ENCODE measurements at places on chromosomes 16 and 17.
A peak's percentile ranks its signal among the peaks of the same experiment; 100 is the strongest.

DNA sequence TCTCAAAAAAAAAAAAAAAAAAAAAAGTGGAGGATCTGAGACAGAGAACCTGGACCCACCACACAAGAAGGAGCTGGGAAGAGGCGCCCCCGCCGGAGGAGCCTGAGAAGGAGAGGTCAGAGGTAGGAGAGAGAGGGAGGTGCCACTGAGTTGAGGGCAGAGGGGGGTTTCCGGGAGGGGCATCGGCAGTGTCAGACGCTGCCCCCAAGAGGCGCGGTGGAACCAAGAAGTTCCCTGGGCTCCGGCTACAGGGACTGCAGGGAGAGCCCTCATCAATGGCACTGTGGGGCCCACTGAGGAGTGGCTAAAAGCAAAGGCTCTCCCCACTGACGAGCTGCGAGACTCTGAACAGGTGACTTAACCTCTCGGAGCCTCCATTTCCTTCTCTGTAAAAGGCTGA is 4.2 kb downstream of the CCDC42 start:
- no peak for DNase-seq

GRCh38 chr17:47009759-47010594 is 30.9 kb upstream of the RPRML start:
- no peak for DNase-seq

- DNase-seq, result no peak
Measured at GRCh38 chr16:65336160-65336559, 214.3 kb upstream of the CDH11 start.

DNA sequence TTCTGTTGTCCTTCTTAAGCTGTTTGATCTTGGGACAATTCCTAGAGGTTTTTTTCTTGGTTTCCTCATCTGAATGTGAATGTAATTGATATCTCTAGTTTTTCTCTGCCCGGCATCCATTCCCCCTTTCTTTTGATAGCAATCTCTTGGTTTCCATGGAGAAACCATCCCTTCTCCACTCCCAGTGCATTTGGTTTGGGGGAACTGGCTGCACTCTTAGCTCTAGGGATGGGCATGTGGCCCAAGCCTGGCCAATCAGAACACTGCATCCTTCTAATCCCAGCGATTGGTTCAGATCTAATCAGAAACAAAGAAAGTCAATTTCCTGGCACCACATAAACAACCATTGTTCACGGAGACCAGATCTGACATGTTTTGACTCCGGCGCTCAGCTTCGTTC is 45.1 kb downstream of the IRX3 start:
- no peak for DNase-seq

GRCh38 chr17:5780476-5780875 is 196.2 kb upstream of the NLRP1 start:
- DNase-seq, result no peak

- no peak for DNase-seq
Measured at GRCh38 chr17:64345689-64346376, 44.8 kb downstream of the PECAM1 start.

GRCh38 chr16:19524616-19525384 is 1.1 kb downstream of the CCP110 start:
- peak; percentile 45 for DNase-seq

- no peak for DNase-seq
Measured at GRCh38 chr16:3675601-3676130, 21.2 kb downstream of the DNASE1 start.

DNA sequence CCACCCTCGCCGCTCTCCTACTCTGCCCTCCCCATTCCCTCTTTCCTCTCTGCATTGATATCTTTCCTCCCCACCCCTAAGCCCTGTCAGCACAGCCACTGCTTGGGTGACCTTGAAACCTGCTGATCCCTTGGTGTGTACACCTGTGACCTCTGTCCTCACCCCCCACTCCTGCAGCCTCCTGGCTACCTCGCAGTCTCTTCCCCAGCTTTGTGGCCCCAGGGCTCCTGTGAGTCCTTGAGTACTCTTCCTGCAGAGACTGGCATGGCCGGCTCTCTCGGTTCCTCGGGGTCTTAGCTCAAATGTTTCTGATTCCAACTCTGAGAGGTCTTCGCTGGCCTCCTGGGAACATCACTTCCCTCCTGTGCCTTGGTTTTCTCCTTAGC is 31.7 kb downstream of the ADCY7 start:
- DNase-seq, result no peak

DNA sequence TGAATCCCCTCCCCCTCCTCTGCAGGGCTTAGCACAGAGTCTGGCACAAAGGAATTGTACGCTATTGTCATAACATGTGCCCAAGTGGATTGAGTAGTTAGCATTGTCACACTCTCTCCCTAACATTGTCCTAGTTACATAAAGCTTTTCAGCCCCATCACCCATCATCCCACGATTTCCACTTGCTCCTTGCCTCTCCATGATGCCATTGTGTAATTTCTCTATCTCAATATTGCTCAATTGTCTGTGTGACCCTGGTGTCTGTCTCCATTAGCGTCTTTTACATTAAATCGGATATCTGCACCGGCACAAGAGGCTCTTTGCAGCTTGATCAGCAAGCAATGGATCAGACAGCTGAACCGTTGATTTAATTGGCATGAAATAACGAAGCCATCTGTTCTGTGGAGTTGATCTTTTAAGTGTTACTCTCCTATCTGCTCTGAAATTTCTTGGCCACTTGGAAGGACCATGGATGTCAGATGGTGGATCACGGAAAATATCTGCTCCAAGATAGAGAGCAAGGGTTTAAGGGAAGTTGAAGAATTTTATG is 77.0 kb upstream of the HS3ST4 start:
- DNase-seq, result no peak

DNA sequence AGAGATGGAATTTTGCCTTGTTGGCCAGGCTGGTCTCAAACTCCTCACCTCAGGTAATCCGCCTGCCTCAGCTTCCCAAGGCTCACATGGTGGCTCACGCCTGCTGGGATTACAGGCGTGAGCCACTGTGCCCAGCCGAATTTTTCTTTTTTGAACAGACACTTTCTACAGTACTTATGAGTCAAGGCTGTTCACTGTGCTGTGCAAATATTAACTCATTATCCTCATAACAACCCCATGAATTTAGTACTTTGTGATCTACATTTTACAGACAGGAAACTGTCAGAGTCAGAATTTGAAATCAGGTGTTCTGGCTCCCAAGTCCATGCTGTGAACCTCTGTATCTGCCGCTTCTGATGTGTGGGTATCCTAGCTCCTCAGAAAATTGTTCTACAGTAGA is 25.7 kb upstream of the RASL10B start:
- DNase-seq, result no peak

DNA sequence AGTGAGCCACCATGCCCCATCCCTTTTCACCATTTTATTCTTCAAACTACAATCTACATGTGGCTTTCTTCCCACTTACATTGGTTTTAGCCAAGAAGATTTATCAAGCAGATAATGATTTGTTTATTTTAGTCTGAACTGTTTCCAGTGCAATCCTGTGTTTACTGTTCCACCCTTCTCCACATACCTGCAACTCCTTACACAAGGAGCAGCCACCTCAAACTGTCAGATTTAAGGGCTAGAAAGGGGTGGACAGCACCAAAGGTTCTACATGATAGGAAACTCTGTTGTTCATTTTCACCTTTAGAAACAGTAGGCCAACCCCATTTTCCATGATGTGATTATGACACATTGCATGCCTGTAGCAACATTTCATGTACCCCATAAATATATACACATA is 1.9 kb downstream of the RUNDC1 start:
- DNase-seq, result no peak

DNA sequence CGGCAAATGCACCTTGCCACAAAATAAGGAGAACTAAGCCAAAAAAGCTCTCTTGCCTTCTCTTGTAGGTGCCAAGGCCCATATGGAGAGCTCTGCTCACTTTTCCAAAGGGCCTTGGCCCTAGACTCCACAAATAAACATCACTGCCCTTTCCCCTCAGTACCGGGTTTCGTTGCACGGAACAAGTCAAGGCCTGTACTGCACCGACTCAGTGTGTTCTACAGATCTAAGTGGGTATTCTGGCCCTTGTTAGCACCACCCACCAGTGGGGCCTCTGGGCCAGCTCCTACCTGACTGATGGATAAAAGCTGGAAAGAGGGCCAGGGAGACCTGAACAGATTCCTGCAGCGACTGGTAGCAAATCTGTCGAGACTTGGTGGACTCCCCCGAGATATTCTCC is 43.7 kb upstream of the GSG1L start:
- no peak for DNase-seq

DNA sequence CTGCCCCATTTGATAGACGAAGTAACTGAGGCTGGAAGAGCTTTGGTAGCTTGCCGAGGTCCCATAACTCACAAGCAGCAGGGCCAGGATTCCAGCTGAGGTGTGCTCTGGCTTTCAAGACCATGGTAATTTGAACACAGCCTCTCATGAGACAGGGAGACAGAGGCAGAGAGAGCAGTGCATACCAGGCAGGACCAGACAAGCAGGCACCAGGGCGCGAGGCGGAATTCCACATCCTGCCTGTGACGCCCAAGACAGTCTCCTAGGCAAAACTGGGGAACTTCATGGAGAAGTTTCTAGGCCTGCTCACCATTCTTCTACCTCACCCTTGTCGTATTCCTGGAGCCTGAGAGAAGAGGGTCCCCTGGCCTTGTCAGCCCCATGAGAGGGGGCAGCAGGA is 19.2 kb downstream of the SDK2 start:
- DNase-seq, result no peak

GRCh38 chr17:80879723-80880647 is 111.7 kb upstream of the CHMP6 start:
- DNase-seq, result no peak

GRCh38 chr17:13601776-13602551 is at the start of gene HS3ST3A1:
TSS of gene HS3ST3A1 (minus strand) at chr17:13601929. CDS start at chr17:13601129, 800 bp downstream.
- DNase-seq, result no peak

DNA sequence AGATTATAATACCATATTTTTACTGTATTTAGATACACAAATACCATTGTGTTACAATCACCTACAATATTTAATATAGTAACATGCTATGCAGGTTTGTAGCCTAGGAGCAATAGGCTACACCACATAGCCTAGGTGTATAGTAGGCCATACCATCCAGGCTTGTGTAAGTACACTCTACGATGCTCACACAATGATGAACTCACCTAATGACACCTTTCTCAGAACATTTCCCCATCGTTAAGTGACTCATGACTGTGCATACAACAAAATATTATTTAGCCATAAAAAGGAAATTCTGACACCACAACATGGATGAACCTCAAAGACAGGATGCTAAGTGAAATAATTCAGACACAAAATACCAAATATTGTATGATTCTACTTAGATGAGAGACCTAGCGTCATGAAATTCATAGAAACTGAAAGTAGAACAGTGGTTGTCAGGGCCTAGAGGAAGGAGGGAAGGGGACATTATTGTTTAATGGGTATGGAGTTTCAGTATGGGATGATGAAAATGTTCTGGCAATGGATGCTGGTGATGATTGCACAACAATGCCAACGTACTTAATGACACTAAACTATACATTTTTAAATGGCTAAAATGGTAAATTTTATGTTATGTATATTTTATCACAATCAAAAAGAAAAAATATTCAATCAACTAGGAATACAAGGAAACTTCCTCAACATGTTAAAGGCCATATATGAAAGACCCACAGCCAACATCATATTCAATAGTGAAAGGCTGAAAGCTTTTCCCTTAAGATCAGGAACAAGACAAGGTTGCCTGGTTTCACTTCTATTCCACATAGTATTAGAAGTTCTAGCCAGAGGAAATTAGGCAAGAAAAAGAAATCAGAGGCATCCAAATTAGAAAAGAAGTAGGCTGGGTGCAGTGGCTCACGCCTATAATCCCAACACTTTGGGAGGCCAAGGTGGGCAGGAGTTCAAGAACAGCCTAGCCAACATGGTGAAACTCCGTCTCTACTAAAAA is 5.9 kb upstream of the C16orf87 start:
- no peak for DNase-seq

DNA sequence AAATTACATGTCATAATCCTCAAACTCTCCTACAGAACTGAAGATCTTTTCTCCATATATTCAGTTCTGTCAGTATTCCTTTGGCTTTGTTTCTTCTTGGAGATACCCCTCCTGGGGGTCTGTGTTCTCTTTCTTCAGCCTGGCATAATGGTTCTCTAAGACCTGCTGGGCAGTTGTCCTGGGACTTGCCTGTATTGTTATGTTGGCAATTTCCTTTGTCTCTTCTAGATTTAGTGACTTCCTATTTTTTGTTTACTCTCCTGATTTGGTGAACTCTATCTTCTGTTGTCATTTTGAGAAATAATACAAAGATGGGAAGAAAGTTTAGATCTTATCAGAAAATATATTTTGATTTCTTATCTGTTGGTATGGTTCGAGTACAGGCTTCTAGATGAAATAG is 127.8 kb downstream of the GOSR1 start:
- no peak for DNase-seq

DNA sequence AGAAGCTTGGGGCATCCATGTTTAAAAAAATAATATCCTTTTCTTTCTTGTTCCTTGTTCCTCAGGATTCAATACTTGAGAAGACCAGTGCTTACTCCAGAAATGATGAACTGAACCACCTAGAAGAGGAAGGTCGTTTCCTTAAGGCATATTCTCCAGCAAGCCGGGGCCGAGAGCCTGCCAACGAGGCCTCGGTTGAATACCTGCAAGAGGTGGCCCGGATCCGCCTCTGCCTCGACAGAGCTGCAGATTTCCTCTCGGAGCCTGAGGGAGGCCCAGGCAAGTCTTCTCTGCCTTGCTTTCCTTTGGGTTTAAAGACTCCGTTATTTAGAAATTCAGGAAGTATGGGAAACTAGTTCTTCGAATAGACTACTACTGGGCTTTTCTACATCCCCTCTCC is 42.5 kb upstream of the ENDOV start:
- no peak for DNase-seq
